ENCODE measurements at places on chromosomes 3 and 15. TPM values are rescaled to one million over a fixed set of nuclear protein-coding genes. Genes with fewer than 3 reads are reported as not detected.

RPSA gene
- total RNA-seq = 877 TPM

WDR93 gene
- 0.07 TPM for total RNA-seq

NANOGP8 gene
- total RNA-seq = not detected

ACOX2 gene
- 22.9 TPM for total RNA-seq

RCCD1 gene
- 18.0 TPM for total RNA-seq

CD200 gene
- 12.8 TPM for total RNA-seq

HEG1 gene
- 641 TPM for total RNA-seq

APBA2 gene
- 23.3 TPM for total RNA-seq

SLC24A1 gene
- 4.8 TPM for total RNA-seq

GFM1 gene
- total RNA-seq = 46.0 TPM

PRKCD gene
- 9.7 TPM for total RNA-seq

ERC2 gene
- 0.10 TPM for total RNA-seq

CD200R1 gene
- 0.07 TPM for total RNA-seq

BOC gene
- total RNA-seq = 7.6 TPM

TM4SF18 gene
- total RNA-seq = 0.07 TPM

PLS1 gene
- 1.7 TPM for total RNA-seq

ECE2 gene
- 0.17 TPM for total RNA-seq

TTLL13 gene
- total RNA-seq = not detected

ATP13A5 gene
- not detected for total RNA-seq

CCR9 gene
- total RNA-seq = not detected

CHST2 gene
- 13.0 TPM for total RNA-seq

PARP9 gene
- total RNA-seq = 12.8 TPM

AADAC gene
- total RNA-seq = 1.9 TPM

SNUPN gene
- 27.9 TPM for total RNA-seq

SERPINI2 gene
- not detected for total RNA-seq

ARGFX gene
- total RNA-seq = not detected

SV2B gene
- total RNA-seq = under 0.01 TPM

ZNF660 gene
- 2.2 TPM for total RNA-seq

RPUSD2 gene
- total RNA-seq = 9.3 TPM

PCLAF gene
- total RNA-seq = 18.4 TPM

C3orf49 gene
- not detected for total RNA-seq

TFRC gene
- total RNA-seq = 297 TPM
